ENCODE measurements at places on chromosomes 1 and 21.

- DNase-seq, result peak; percentile 11
Measured at GRCh38 chr1:100353988-100354387, 1.7 kb downstream of the CDC14A start.

- no peak for DNase-seq
Measured at GRCh38 chr1:112263453-112263852, 132.6 kb upstream of the CTTNBP2NL start.

GRCh38 chr1:15180189-15180588, 26.6 kb downstream of the TMEM51 start:
- no peak for DNase-seq

DNA sequence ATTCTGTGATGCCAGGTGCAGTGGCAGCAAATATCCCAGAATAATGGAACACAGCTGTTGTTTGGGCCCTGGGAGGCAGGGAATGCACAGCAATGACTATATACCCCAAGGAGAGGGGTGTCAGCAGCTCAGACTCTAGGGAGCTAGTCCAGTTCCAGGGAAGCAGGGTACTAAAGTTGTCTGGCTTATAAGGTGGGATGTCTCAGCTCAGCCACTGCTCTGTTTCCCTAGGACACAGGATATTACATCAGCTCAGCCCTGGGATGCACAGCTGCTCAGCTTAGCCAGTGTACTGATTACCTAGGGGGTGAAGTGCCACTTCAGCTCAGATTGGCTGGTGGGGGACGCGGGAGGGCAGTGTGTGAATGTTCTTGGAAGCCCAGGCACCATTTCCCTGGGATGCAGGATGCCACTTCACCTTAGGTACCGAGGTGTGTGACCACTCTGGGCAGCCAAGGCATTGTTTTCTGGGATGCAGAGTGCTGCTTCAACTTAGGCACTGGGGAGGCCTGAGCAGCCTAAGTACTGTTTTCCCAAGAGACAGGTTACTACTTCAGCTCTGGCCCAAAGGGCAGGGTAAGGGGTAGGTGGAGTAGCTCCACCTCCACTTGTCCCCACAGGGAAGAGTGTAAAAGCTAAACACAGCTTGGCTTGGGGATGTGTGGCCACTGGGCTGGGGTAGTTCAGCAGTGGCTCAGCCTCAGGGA, 59.4 kb downstream of the DIPK1A start:
- no peak for DNase-seq

- DNase-seq, result no peak
Measured at GRCh38 chr21:28587748-28588147, 404.9 kb downstream of the LTN1 start.

- no peak for DNase-seq
Measured at GRCh38 chr1:7039590-7040220, 254.5 kb downstream of the CAMTA1 start.

GRCh38 chr21:42695697-42696380, 42.4 kb downstream of the PDE9A start:
- DNase-seq, result no peak

DNA sequence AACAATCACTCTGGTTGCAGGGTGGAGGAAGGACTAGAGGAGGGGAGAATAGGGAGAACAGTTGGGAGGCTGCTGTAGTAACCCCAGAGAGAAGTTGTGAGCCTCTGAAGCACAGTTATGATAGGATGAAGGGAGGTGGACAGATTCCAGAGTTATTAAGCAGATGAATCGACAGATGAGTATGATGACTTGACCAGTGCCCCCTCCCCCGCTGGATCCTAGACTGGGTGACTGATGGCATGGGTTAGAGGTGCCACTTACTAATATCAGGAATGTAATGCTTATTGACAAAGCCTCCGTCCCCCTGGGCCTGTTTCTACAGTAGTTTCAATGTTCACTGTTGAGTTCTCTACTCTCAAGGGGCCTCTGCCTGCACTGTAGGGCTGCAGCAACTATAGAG, 14.0 kb upstream of the TIPRL start:
- DNase-seq, result no peak

- no peak for DNase-seq
Measured at GRCh38 chr1:212612041-212612961, 3.7 kb downstream of the ATF3 start.

DNA sequence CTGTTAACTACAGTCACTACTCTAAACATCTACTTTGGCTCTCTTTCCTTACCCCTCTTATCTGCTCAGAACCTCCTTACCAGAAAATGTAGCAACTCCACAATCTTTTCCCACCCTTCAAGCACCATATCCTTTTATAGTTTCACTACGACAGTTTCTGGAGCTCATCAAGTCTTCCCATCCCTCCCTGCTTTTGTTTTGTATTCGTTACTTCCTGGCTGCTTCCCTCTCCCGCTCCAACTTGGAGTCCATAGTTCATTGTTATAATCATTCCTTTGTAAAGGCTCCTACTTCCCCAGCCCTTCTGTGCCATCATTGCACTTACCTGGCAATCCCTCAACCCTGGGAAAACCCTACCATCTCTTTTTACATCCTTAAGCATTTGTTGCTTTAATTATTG, 18.0 kb downstream of the MPZL1 start:
- DNase-seq, result no peak

DNA sequence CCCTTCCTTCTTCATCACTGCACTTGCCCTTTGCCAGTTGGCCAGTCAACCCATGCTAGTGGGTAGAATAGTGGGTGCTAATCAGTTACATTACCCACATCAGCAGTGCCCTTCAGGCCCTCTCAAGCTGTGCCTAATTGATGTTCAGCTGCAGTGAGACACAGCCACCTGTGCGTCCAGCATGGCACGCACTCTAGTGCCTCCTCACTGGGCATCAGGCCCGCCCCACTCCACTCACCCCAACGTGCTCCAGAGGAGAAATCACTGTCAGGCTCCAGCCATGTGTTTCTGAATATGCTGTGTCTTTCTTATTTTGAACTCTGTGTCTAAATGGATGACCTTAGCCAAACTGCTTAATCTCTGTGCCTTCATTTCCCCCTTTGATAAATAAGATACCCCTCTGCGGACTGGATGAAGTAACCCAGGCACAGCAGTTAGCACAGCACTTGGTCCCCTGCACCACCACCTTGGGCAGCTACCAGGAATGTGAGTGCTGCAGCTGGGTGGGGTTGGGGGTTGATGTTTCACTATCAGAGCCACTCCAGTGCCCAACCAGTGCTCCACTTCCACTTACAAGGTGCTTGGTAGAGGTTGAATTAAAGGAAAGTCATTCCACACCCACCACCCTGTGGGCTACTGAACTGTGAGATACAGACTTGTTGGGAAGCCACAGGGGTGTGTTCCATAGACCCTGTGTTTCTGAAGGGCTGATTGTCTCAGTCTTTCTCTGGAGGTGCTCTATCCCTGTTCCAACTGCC, 8.9 kb upstream of the ADORA3 start:
- DNase-seq, result no peak

- DNase-seq, result no peak
Measured at GRCh38 chr1:18890706-18891425, 11.5 kb downstream of the ALDH4A1 start.

- no peak for DNase-seq
Measured at GRCh38 chr1:168096296-168097165, 40.2 kb downstream of the GPR161 start.

GRCh38 chr1:117886101-117886795, 43.2 kb downstream of the GDAP2 start:
- no peak for DNase-seq

- no peak for DNase-seq
Measured at GRCh38 chr1:20110679-20111078, 8.7 kb downstream of the PLA2G2D start.

DNA sequence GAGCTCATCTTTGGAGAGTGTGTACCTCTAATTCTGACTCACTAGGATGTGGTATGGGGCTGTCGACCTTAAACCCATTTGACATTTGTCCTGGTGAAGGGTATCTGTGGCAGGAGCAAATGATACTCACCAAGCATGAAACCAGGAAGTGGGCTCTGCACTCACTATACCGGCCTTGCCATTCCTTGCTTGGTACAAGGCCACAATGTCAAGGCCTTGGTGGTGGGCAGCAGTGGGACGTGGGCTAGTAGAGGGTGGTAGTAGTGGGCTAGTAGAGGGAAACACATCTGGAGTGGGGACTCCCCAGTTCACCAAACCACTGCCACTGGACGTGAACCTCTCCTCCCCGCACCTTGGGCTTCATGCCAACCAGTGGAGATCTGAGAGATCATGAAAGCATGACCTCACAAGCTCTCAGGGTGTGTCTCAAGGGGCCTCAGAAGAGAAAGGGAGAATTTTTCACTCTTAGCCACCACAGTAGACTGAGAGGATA, 11.5 kb downstream of the TNFSF4 start:
- no peak for DNase-seq

GRCh38 chr1:232868793-232869491, 63.7 kb downstream of the MAP10 start:
- DNase-seq, result no peak

Measured in nephron progenitor cell (in vitro differentiated cells).